ENCODE measurements at places on chromosomes 13 and 19. TPM values are rescaled to one million over a fixed set of nuclear protein-coding genes. Genes with fewer than 3 reads are reported as not detected.

The ZNF534 gene
- 0.68 TPM for total RNA-seq

The RNF113B gene
- total RNA-seq, result not detected

The PCDH20 gene
- 10.6 TPM for total RNA-seq

The APOE gene
- 333 TPM for total RNA-seq

The FFAR3 gene
- not detected for total RNA-seq

The SH2D3A gene
- 7.1 TPM for total RNA-seq

The ZNF20 gene
- total RNA-seq, result 2.2 TPM

The OR7G3 gene
- total RNA-seq, result not detected

The COL5A3 gene
- total RNA-seq, result 11.1 TPM

The FGF22 gene
- 0.56 TPM for total RNA-seq

The KIR2DL3 gene
- not detected for total RNA-seq

The CPB2 gene
- total RNA-seq, result not detected

The LILRA6 gene
- 5.2 TPM for total RNA-seq

DNA sequence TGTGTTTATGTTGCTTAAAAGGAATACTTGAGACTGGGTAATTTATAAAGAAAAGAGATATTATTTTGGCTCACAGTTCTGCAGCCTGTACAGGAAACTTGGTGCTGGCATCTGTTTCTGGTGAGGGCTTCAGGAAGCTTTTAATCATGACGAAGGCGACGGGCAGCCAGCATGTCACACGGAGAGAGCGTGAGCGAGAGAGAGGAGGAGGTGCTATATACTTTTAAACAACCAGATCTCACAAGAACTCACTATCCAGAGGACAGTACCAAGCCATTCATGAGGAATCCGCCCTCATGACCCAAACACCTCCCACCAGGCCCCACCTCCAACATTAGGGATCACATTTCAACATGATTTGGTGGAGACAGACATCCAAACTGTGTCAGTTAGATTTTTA is 163.4 kb upstream of the TSC22D1 start:
- no peak for DNase-seq
- peaks cover 6% of the 10 kb centered on the region for H3K4me1 ChIP-seq
- H3K4me3 ChIP-seq, result no peak overlapping the region
- no peaks in the 10 kb centered on the region for H3K36me3 ChIP-seq
- H3K27ac ChIP-seq, result no peak overlapping the region

DNA sequence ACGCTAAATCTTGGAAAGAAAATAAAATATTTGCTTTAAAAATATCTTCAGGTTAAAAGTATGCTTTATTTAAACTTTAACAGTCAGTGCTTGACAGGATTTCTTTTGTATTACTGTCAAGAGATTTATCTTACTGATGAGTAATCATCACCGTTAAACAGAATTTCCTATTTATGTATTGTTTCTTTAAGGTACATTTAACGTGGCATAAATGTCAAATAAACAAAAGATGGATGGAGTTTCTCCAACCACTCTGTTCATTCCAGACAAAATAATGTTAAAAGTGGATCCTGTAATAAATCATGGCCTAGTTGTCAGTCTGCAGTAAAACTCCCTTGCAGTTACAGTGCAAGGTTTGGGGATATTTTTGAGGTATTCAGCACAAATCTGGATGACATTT is 298.3 kb downstream of the DIAPH3 start:
- no peaks in the 10 kb centered on the region for H3K36me3 ChIP-seq
- H3K4me1 ChIP-seq, result peaks cover 3% of the 10 kb centered on the region
- DNase-seq, result no peak
- H3K27ac ChIP-seq, result no peak overlapping the region

GRCh38 chr13:95387733-95388207 is 86.5 kb upstream of the ABCC4 start:
- no peak for DNase-seq
- H3K27me3 ChIP-seq, result no peaks in the 10 kb centered on the region
- no peak overlapping the region for H3K27ac ChIP-seq
- peaks cover 7% of the 10 kb centered on the region for H3K4me1 ChIP-seq

- no peaks in the 10 kb centered on the region for H3K27me3 ChIP-seq
- no peak overlapping the region for H3K4me3 ChIP-seq
- H3K27ac ChIP-seq, result no peak overlapping the region
These were observed 446.4 kb downstream of the COG6 start for GRCh38 chr13:40101708-40102359.

DNA sequence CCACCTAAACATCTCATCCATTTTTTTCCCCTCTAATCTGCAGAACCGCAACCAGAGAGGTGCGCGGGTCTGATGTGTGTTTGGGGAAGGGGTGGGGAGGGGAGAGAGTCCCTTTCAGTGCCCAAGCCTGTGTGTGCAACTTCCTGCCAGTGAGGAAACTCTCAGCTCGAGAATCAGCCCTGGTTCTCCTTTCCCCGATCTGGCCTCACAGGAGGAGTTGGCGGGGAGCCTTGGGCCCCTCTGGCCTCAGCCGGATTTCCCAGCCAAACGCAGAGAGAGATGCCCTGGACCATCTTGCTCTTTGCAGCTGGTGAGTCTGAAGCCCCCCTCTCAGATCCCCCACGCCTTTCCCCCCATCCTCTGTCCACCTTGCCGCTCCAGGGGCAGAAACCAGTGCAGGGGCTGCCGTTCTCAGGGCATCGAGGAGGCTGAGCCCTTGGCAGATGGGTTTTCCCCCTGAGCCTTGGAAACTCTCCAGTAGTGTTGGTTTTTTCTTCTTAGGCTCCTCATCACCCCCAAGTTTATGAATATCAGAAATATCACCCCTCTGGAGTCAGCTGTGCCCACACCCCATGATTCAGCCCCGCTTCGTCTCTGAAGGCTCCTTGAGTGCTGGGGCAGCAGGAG is at the start of gene C19orf38:
Gene C19orf38 (plus strand): TSS at position 186 of the 627 bp plus-strand sequence. CDS start 94 bp downstream, at position 280.
- H3K27ac ChIP-seq, result no peak within 1 kb of the TSS
- H3K27me3 ChIP-seq, result no peaks in the 10 kb centered on the region
- H3K4me3 ChIP-seq, result peak within 1 kb of the TSS; percentile 7
- H3K36me3 ChIP-seq, result no peaks in the 10 kb centered on the region
- DNase-seq, result no peak

GRCh38 chr19:48571378-48572162 is 19.6 kb downstream of the SULT2B1 start:
- H3K27me3 ChIP-seq, result no peaks in the 10 kb centered on the region
- no peaks in the 10 kb centered on the region for H3K4me1 ChIP-seq
- no peak for DNase-seq
- no peak overlapping the region for H3K4me3 ChIP-seq

- DNase-seq, result no peak
- H3K36me3 ChIP-seq, result no peaks in the 10 kb centered on the region
- H3K27ac ChIP-seq, result no peak overlapping the region
- peaks cover 34% of the 10 kb centered on the region for H3K4me1 ChIP-seq
- no peak overlapping the region for H3K4me3 ChIP-seq
These were observed 3.6 kb upstream of the REXO1 start for GRCh38 chr19:1851654-1852580.

GRCh38 chr19:18604820-18605159 is 1.8 kb downstream of the CRLF1 start:
- H3K27me3 ChIP-seq, result peaks cover 30% of the 10 kb centered on the region
- peak overlapping the region; percentile 56 for H3K4me3 ChIP-seq
- no peak overlapping the region for H3K27ac ChIP-seq
- no peak for DNase-seq

DNA sequence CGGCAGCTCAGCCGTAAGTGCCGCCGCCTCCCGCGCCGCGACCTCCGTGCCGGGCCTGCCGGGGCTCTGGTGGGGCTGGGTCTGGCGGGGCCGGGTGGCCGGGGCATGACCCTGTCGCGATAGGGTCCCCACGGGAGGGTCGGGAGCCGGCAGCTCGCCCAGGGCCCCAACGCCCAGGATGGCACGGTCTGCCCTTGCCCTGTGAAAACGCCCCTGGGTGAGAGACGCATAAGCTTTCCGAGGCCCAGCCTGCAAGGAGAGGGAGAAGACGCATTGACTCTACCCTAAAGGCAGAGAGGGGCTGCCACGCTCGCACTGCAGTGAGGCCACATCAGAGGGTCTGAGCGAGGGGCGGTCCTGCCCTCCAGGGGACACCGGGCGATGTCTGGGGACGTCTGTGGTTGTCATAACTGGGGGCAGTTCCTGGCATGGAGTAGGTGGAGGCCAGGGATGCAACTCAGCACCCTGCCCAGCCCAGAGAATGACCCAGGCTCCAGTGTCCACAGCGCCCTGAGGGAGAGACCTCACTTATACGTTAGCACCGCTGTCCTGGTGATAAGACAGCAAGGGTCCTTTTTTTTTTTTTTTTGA is 539 bp downstream of the ZNF554 start:
- H3K36me3 ChIP-seq, result no peaks in the 10 kb centered on the region
- DNase-seq, result no peak
- no peaks in the 10 kb centered on the region for H3K27me3 ChIP-seq
- no peak overlapping the region for H3K27ac ChIP-seq
- peaks cover 6% of the 10 kb centered on the region for H3K4me1 ChIP-seq

DNA sequence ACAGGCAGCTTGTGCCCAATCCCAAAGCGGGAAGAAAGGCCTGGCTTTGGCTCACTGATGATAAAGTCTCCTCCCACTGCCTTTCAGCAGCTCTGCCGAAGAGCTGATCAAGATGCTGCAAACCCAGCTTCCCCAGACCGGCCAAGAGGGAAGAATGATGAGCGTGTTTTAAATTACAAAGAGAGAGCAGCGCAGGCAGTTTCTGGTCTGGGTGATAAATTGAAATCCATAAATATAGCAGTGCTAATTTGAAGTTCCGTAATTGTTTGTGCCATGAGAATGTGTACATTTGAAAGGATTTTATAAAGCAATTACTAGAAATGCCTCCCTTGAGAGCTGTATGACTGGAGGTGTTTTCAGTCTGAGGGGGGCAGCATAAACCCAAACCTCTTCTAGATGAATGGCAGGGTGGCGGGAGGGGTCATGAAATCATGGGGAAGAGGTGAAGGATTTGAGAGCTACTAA is 171.8 kb downstream of the STK24 start:
- DNase-seq, result no peak
- H3K27me3 ChIP-seq, result no peaks in the 10 kb centered on the region
- H3K4me3 ChIP-seq, result no peak overlapping the region
- no peaks in the 10 kb centered on the region for H3K36me3 ChIP-seq
- no peaks in the 10 kb centered on the region for H3K4me1 ChIP-seq
- no peak overlapping the region for H3K27ac ChIP-seq

DNA sequence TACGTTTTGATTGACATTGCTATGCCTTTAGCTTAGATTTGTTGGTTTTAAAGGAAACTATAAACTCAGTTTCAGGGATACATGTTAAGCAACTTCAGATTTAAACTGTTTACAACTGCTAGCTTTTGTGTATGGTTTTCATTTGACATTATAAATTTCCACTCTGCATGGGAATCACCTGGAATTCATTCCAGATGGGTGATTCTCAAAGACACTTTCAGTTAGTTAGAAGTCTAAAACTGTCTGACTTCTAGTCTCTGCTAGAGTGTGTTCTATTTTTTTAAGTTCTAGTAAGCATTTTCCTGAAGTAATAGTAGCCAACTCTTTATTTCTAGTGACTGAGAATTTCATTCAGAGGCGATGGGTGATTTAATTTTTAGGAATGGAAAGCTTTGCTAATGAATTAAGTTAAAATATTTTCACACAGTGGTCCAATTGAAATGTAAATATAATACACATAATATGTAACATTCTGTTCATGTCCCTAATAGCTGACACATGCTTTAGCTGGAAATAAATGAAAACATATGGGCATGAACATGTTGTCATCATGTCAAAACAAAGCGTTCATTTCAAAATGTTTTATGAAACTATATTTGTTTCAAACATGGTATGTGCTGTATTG is 58.3 kb upstream of the CSNK1A1L start:
- H3K27ac ChIP-seq, result no peak overlapping the region
- no peaks in the 10 kb centered on the region for H3K4me1 ChIP-seq
- H3K27me3 ChIP-seq, result no peaks in the 10 kb centered on the region
- DNase-seq, result no peak
- no peaks in the 10 kb centered on the region for H3K36me3 ChIP-seq

GRCh38 chr19:18861917-18862316 is 30.2 kb downstream of the UPF1 start:
- peaks cover 93% of the 10 kb centered on the region for H3K36me3 ChIP-seq
- H3K27me3 ChIP-seq, result no peaks in the 10 kb centered on the region
- H3K4me3 ChIP-seq, result no peak overlapping the region
- DNase-seq, result no peak
- no peak overlapping the region for H3K27ac ChIP-seq
- H3K4me1 ChIP-seq, result no peaks in the 10 kb centered on the region

- H3K27ac ChIP-seq, result no peak overlapping the region
- H3K36me3 ChIP-seq, result no peaks in the 10 kb centered on the region
- H3K27me3 ChIP-seq, result no peaks in the 10 kb centered on the region
- H3K4me1 ChIP-seq, result no peaks in the 10 kb centered on the region
- DNase-seq, result no peak
These were observed 20.1 kb downstream of the PABPC3 start for GRCh38 chr13:25116044-25116443.

DNA sequence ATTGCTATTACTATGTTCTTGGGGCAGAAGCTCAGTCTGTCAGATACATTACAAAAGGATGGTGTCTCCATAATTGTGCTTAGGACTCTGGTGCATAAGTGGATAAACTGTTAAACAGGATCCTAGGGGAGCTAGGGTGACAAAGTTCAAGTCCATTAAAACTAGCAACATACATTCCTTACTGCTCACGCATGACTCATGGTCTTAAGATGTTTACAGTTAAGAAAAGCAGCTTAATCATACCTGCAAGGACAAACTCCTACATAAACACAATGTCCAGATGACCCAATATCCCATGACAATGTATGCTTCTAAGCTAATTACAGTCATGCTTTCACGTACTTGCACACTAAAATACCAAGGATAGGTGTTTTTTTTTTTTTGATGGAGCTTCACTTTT is 3.5 kb upstream of the ZNF701 start:
- no peak overlapping the region for H3K4me3 ChIP-seq
- H3K27me3 ChIP-seq, result no peaks in the 10 kb centered on the region
- H3K4me1 ChIP-seq, result peaks cover 14% of the 10 kb centered on the region

DNA sequence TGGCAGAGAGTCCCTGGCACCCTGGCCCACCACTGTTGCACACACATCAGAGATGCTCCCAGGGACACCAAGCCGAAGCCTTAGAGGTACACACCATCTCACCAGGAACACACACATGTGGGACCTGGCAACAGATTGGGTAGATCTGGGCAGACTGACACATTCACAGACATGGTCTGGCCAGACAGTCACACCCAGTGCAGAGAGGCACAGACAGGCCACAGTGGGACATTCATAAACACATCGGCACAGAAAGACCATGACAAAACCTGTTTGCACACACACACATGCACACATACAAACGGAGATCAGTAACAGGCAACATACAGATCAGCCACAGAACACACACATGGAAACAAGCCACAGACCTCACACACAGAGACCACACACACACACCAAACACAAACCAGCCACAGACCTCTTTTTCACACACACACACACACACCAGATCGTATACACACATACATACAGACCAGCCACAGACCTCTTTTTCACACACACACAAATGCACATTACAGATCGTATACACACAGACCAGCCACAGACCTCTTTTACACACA is 6.3 kb upstream of the JUNB start:
- no peaks in the 10 kb centered on the region for H3K27me3 ChIP-seq
- H3K4me1 ChIP-seq, result peaks cover 53% of the 10 kb centered on the region
- no peaks in the 10 kb centered on the region for H3K36me3 ChIP-seq
- DNase-seq, result no peak

Measured in thoracic aorta (tissue), 2 donors.